ENCODE measurements at places on chromosomes 2 and 18.

GRCh38 chr2:134842930-134843490 is 4.6 kb downstream of the ACMSD start:
- no peak for DNase-seq

DNA sequence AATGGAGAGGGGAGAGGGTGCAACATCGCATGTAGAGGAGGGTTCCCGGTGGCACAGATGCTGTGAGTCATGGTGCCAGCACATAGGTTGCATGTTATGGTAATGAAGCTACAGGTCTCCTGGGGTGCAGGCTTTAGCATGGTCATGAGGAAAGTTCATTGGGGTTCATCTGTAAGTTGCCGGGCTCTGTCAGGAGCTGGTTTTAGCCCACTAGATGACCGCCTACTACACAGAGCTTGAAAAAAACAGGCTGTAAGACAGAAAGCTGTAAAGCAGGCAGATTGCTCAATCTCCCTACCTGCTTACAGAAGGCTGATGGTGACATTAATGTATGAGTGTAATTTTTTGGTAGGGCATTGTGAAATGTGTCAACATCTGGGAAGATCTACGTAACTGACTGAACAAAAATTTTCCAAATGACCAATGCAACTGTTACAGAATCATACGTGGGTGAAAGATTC is 23.9 kb downstream of the DYSF start:
- no peak for DNase-seq

DNA sequence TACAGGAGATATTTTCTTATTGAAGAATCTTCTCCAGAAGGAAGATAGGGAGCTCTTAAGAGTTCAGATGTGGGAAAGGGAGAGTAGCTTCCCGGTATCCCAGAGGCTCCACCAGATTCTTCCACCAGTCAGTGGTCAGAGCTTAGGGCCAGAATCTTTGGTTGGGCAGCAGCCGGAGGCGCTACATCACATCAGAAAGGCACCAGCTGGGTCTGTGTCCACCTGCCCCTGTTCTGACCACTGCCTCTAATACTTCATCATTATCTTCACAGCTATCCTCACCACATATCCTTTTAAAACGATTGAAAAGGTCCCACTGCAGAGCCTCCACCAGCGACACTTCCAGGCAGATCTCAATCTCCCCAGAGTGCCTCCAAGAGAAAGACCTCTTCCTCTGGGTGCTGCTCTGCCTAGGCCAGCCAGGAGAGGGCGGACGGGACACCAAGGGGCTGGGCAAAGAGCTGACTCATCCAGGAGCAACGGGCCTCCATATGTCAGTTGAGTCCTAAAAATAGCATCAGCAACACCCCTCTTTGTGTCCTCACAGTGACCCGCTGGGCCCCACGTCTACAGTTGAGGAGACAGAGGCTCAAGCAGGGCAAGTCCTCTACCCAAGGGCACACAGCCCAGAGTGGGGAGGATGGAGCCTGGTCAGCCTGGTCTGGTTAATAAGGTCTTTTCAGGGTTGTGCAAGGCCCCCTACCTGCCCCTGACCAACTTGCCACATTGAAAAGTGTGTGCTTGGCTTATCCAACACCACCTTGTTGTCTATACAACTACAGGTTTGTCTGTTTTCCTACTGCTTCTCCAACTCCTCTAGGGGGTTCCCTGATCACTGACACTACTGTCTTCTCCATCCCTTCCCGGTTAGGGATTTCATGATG is 81.2 kb downstream of the ADD2 start:
- no peak for DNase-seq

- DNase-seq: no peak
Observed at GRCh38 chr2:8915941-8916340, 78.5 kb upstream of the KIDINS220 start.

DNA sequence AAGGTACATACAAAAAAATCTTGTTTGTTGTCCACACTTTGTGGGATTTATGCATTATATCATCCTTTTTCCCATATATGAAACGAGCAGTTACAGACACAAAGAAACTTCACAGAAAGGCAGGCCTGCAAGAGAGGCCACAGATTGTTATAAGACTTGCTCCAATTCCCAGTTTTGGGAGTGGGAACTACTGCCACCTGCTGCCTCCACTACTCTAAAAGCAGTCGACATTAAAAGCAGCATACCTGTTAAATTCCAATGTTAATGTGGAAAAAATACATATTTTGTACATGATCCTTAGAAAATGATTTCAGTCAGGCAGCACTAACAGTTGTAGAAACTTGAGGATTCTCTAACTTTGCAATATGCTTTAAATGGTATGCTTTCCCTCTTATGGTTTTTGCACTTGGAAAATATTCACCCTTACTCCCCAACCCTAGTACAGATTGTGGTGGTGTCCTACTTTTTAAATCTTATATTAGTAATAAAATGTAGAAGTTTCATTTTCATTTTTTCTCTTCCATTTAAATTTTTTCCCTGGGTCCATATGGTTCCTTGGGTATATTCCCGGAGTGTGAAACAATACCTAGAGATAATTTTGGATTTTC is 37.9 kb downstream of the SLC38A11 start:
- no peak for DNase-seq

DNA sequence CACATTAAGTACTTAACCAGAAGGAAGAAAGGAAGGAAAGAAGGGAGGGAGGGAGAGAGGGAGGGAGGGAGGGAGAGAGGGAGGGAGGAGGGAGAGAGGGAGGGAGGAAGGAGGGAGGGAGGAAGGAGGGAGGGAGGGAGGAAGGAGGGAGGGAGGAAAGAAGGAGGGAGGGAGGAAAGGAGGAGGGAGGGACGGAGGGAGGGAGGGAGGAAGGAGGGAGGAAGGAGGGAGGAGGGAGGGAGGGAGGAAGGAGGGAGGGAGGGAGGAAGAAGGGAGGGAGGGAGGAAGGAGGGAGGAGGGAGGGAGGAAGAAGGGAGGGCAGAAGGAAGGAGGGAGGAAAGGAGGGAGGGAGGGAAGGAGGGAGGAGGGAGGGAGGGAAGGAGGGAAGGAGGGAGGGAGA is 363.3 kb downstream of the MBD2 start:
- DNase-seq: no peak

- DNase-seq: no peak
Observed at GRCh38 chr2:119192893-119193292, 30.7 kb upstream of the STEAP3 start.

GRCh38 chr2:27071990-27072830 is 756 bp upstream of the OST4 start:
- no peak for DNase-seq

GRCh38 chr2:229422063-229422462 is 151.0 kb upstream of the PID1 start:
- DNase-seq: no peak

- peak; percentile 80 for DNase-seq
Observed at GRCh38 chr2:55838653-55839052, 84.9 kb downstream of the EFEMP1 start.

GRCh38 chr2:33197198-33197938 is 250.6 kb downstream of the LTBP1 start:
- DNase-seq: no peak

DNA sequence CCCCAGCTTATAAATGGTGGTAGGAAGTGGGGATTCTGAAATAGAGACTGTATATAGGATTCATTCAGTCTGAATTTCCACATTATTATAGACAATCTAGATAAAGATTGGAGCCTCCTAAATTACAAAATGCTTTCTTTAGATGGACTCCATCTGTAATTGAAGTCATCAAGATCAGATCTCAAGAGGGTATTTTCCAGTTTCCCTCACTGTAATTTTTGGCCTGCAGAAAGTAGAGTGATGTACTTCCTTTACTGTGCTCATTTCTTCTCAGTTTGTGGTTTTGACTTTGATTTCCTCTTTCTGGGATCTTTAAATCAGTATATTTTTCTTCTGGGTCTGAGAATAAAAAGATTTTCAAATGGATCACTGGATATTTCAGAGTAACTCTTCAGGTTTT is 7.2 kb downstream of the BABAM2 start:
- no peak for DNase-seq

- DNase-seq: no peak
Observed at GRCh38 chr2:74017223-74017622, 32.5 kb downstream of the TET3 start.

- no peak for DNase-seq
Observed at GRCh38 chr2:103010306-103010705, 248.5 kb downstream of the TMEM182 start.

GRCh38 chr2:97936199-97936598 is 59.5 kb downstream of the TMEM131 start:
- DNase-seq: peak; percentile 70

DNA sequence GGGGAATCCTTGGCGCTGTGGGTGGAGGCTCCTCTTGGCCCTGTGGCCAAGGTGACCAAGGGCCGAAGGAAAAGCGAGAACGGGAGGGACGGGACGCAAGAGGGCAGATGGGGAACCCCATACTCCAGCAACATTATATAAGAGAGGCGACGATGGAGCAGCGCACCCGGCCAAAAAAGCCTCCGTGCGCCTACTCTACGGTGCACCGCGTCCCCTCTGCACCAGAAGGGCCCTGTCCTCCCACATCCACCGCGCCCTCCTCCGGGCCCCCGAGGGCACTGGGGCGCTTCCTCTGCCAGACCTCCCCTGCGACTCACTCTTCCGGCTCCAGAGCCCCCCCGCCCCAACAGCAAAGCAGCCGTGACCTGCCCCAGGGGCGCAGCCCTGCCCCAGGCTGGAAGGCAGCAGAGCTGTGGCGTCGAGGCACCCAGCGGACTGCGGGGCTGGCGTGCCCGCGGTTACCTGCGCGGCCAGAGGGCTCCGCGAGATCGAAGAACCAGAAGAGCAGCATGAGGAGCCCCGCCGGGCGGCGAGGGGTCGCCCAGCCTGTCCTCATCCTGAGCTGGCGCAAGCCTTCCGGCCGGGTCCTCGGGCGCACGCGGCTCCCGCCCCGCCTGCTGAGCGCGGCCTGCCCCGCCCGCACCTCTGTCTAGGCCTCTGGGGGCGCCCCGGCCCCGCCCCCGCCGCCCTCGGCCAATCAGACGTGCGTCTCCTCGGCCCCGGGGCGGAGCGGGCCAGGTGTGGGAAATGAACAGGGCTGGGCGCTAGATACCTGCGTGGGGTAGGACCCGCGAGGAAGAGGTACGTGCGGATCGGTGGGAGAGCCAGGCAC is 106.3 kb upstream of the CD302 start:
- DNase-seq: no peak

DNA sequence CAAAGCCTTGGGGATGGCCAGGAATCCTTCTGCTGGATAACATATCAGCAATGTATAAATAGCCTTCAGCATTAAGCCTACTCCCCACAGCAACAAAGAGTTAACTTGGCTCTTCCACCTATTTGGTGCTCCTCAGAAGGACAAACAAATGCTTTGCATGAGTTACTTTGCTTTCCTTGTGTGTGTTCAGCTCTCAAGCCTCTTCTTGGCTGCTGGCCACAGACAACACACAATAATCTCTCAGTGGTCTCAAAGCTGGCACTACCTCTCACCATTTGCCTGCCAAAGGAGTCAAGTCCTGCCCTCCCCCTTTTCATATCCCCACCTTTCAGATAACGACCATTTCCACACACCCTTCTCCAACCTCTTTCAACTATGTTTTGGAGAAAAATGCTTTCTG is 17.5 kb downstream of the FTCDNL1 start:
- peak; percentile 87 for DNase-seq

- DNase-seq: no peak
Observed at GRCh38 chr2:136135462-136135861, 17.5 kb upstream of the CXCR4 start.

- no peak for DNase-seq
Observed at GRCh38 chr2:66212749-66213148, 222.2 kb upstream of the MEIS1 start.

DNA sequence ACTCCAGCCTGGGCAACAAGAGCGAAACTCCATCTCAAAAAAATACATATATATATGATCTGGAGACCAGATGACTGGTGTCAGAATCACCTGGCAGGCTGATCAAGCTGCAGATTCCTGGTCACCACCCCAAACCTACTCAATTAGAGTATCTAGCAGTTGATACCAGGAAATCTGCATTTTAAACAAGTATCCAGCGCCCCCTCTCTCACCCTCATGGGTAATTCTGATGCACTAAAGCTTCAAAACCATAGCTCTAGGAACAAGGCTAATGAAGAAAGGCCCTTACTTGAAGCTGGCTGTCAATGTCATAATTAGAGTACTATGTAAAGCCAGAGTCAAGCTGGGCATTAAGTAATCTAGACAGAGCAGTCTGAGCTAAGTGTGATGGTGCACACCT is 25.0 kb upstream of the PCBP1 start:
- DNase-seq: no peak

DNA sequence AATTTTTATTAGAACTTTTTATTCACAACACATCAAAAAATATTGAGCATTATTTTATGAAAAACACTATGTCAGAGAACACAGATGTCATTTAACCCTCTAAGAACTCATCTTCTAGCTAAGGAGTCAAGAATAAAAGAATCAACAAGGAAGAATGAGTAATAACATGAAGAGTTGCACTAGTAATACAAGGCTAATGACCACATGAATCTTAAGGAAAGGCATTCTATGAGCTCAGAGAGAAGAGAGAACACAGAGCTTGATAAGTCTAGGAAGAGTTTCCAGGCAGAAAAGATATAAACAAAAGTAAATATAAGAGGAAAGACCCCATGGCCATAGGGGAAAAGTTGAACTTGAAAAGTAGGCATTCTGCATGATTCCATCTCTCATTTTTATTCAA is 166.5 kb downstream of the MAIP1 start:
- no peak for DNase-seq

- no peak for DNase-seq
Observed at GRCh38 chr18:49886891-49887764, 73.8 kb upstream of the ACAA2 start.

GRCh38 chr2:98378901-98379300 is 32.6 kb downstream of the CNGA3 start:
- DNase-seq: peak; percentile 97

DNA sequence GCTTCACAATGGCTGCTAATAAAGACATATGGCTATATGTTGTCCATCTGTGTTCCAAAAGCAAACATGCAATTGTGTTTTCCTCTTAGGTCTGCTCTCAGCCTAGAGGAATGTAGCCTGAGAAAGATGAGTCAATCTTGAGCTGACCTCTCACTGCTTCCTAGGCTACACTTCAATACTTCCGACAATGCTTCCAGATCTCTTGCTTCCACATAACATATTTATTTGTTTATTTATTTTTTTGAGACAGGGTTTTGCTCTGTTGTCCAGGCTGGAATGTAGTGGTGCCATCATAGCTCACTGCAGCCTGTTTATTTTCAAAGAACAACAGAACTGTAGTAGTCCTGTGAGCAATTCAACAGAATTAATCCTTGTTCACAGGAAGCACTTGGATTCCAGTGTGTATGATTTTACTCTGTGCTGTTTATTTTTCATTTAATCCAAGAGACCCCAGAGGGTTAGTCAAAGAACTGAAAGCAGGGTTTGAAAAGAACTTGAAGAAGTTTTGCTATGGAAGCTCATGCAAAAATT is 437.9 kb downstream of the TXNL1 start:
- no peak for DNase-seq

DNA sequence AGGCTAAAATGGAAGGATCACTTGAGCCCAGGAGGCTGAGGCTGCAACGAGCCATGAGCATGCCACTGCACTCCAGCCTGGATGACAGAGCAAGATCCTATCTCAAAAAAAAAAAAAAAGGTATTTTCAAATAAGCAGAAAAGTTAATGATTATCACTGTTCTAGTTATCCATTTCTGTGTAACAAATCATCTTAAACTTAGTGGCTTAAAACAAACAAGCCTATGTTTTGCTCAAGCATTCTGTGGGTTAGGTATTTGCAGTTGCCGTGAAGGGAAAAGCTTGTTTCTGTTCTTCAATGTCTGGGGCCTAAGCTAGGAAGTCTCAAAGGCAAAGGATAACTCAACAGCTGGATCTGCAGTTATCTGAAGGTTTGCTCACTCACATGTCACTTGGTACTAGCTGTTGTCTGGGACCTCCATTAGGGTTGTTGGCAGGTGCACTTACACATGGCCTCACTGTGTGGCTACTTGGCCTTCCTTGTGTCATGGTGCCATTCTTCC is 14.1 kb downstream of the MFF start:
- DNase-seq: no peak
